Muscle of back (tissue), 13 donors: ENCODE measurements at places on chromosomes 16 and 17.

DNA sequence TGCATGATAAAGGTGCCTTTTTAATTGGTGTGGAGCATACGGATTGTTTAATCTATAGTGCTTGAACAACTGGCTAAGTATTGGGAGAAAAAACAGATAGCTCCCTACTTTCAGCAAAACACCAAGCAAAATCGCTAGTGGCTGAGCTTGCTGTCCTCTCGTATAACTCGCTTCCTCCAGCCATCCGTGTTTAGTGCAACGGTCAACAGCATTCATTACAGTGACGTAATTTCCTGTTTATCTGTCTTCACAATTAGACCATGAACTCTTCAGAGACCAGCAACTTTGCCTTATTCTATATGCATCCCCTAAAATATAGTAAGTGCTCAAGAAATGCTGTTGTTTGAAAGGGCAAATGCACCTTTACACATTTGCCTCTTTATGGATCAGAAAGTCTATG is 511.9 kb downstream of the HAPSTR1 start:
- no peak for DNase-seq

- DNase-seq: no peak
Measured at GRCh38 chr17:59121901-59122480, 15.3 kb upstream of the TRIM37 start.

GRCh38 chr16:10930755-10931093 is 11.5 kb downstream of the DEXI start:
- DNase-seq: no peak

DNA sequence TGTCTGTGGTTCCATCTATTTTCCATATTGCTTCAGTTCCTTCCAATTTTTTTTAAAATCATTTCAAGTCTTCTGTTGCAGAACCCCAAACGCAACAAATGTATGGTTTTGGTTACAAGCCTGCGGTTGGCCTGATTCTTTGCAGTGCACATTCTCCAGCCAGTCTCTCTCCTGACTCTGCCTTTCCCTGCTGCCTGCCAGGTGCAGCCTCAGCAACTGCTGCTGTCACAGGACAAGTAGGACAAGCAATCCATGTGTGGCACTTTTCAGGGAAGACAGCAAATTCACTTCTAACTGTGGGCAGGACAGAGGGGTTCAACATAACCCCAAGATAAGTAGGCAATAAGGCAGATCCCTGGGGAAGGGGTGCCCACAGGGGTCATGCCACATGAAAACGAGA is 24.2 kb downstream of the EMP2 start:
- no peak for DNase-seq

- DNase-seq: no peak
Measured at GRCh38 chr17:78231991-78232858, 794 bp downstream of the TMEM235 start.

- peak; percentile 44 for DNase-seq
Measured at GRCh38 chr16:67269766-67270165, 9.6 kb upstream of the PLEKHG4 start.

GRCh38 chr16:72989579-72990551 is 58.1 kb downstream of the ZFHX3 start:
- peak; percentile 88 for DNase-seq

GRCh38 chr17:19579867-19580565 is 46.4 kb downstream of the SLC47A1 start:
- peak; percentile 6 for DNase-seq

DNA sequence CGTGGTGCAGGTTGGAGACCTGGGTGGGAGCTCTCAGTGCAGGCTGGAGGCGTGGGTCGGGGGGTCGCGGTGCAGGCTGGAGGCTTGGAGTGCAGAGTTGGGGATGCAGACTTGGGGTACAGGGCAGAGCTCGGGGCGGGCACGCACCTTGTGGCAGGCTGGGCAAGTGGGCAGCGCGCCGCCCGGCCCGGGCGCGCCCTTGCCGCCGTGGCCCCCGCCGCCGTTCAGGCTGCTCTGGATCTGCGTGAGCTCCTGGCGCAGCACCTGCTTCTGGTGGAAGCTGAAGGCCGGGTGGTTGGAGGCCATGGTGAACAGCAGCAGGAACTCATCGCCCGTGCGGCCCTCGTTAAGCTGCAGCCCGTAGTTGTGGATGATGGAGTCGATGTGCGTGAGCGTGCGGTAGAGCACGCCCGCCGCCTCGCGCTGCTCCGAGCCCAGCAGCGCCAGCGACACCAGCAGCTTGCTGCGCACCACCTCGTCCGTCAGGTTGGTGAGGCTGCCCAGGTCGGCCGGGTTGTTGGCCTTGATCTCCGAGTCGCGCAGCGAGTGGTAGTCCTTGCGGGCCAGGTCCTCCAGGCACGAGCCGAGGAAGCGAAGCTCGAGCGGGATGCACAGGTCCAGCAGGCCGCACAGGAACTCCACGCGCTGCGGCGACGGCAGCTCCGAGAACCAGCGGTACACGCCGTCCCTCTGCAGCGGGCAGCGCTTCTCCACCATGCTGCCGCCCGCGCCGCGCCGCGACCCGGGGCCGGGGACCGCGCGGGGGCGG is 1.1 kb downstream of the ZCCHC14 start:
- DNase-seq: no peak

GRCh38 chr17:37708008-37708615 is 36.7 kb downstream of the HNF1B start:
- DNase-seq: no peak

GRCh38 chr17:57629470-57629869 is 115.6 kb downstream of the CCDC182 start:
- no peak for DNase-seq

DNA sequence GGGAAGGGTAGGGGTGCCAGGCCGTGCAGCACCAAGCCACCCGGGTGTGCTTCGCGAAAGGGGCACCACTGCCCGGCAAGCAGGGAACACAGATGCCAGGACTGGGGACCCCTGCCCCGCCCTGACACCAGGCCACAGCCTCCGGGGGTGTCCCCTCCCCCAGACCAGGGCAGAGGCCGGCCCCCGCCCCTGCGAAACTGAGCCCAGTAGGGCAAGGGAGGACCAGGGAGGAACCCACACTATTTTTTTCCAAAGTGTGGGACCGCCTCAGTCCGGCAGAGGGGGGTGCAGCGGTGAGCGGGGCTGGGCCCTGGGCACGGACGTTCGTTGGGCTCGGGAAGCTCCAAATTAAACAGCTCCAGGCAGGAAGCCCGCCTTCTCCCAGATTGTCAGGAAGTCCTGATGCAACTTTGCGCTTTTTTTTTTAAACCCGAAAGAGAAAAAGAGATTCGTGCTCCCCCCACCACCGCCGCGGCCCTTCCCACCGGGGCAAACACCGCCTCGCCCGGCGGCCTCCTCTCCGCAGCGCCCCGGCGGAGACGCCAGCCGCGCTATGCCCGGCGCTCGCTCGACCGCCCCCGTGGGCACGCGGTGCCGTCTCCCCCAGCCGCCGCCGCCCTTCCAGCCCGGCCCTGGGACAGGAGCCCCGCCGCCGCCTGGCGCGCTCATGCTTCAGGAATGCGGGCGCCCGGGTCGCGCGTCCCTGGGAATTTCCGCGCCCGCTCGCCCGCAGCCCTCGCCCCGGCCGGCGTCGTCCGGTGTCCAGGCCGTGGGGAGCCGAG is 755 bp downstream of the PIEZO1 start:
- peak; percentile 63 for DNase-seq

GRCh38 chr16:53212893-53213223 is 158.1 kb downstream of the CHD9 start:
- DNase-seq: no peak

GRCh38 chr17:43840814-43841213 is 6.2 kb upstream of the CD300LG start:
- no peak for DNase-seq

- no peak for DNase-seq
Measured at GRCh38 chr17:64984851-64985521, 65.7 kb upstream of the LRRC37A3 start.

GRCh38 chr17:40491486-40491885 is 9.9 kb downstream of the TNS4 start:
- DNase-seq: no peak

- peak; percentile 28 for DNase-seq
Measured at GRCh38 chr17:68700421-68700820, 99.3 kb upstream of the FAM20A start.
